CD4-positive, alpha-beta T cell treated with Interleukin-4 for 1 hour (primary cell): ENCODE measurements at places on chromosomes 1 and 21.
A peak's percentile ranks its signal among the peaks of the same experiment; 100 is the strongest.

GRCh38 chr1:174167265-174167803 lies 8.0 kb downstream of the RABGAP1L start:
- no peak for DNase-seq

DNA sequence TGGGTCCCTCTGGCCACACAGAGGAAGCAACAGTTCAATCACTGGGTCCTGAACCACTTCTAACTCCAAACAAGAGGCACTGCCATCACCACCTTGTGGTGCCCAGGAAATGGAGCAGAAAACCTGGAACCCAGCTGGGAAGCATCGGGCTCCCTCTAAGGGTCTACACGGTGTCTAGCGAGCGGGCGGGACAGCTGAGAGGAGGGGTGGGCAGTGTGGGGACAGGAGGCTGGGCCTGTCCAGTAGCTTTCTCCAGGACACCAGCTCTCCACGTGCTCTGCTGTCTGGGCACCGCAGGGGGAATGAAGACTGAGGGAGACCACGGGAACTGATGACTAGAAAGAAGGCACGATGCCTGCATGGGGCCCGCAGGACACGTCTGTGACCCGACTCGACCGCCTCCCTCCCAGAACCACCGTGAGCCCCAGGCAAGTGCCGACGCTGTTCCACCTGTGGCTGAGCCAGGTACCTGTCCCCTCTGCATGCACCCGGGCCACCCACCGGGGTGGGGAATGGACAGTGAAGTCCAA lies 5.4 kb upstream of the PRDM15 start:
- no peak for DNase-seq

- DNase-seq: no peak
Measured at GRCh38 chr21:14900611-14901010, 164.2 kb downstream of the NRIP1 start.

- DNase-seq: no peak
Measured at GRCh38 chr1:90729504-90730242, 12.6 kb upstream of the BARHL2 start.

- no peak for DNase-seq
Measured at GRCh38 chr1:70546726-70547125, 135.7 kb downstream of the CTH start.

DNA sequence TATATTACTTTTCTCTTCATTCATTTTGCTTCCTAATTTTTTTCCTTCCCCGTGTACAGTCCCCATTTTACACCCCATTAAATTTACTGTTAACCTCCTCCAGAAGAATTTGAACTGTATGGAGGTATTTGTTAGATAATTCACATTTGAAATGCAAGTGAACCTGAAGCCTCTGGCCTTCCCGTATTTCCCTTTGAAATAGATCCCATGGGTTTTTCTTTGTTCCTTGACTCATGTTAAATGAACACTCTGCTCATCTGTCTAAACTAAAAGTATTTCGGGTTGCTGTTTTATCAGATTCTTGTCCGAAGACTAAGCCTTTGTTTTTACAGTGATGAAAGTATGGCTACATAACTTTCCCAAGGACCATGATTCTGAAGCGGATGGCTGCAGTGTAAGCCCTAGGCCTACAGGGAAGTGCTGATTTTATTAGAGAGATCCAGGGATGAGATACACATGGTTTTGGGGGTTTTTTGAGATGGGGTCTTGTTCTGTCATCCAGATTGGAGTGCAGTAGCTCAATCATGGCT lies 187.9 kb downstream of the PATJ start:
- no peak for DNase-seq

DNA sequence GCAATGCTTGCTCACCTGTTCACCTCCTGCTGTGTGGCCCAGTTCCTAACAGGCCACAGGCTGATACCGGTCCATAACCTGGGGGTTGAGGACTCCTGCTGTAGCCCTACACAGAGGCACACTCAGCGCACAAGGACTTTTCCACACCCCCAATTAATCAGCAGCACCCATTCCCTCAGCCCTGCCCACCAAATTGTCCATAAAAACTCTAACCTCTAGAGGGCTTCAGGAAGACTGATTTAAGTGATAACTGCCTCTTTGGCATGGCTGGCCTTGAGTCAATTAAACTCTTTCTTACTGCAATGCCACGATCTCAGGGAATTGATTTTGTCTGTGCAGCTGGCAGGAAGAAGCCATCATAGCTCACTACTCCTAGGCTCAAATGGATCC lies 71.3 kb upstream of the MUTYH start:
- DNase-seq: no peak

- DNase-seq: no peak
Measured at GRCh38 chr1:27672750-27673112, 739 bp upstream of the IFI6 start.

DNA sequence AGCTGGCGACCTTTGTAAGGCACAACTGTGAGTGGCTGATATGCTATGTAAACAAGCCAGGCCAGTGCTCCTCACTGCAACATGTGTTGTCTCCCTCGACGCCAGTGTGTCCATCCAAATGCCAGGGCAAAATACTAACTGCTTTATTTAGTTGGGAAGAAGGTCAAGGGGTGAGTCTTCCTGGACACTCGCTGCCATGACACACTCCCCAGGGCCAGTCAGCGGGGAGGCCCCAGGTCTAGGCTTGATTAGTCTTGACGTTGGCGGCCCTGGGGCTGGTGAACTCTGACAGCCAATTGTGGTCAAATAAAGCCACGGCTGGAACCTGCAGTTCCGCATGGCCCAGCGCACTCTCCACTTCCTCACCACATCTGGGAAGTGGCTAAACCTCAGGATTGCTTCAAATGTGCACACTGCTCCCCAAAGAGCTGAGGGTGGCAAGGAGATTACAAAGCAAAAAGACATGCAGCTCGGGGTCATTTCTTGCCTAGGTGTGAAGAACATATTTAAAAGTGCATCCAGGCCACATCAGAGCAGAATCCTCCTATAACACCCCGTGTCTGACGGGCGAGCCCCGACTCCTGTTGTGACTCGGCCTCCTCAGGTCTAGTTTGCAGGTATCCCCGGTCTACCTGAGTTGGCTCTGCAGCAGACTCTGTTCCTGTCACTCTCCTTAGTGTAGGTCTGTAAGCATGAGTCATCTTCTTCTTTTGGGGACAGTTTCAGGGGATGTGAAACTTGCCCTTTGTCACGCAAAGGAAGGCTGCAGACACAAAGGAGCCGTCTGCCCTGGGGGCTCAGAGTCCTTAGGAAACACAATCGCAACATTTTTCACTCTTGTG lies 183.5 kb downstream of the RUNX1 start:
- peak; percentile 63 for DNase-seq
